OCI-M1 (cell line): ENCODE measurements at places on chromosomes 16 and 17.

GRCh38 chr17:61404913-61405685 is 5.5 kb downstream of the TBX2 start:
- no peak for DNase-seq

GRCh38 chr17:1649844-1650501 is at the start of gene RILP:
RILP (minus strand) TSS chr17:1649866; CDS start chr17:1649804, 62 bp downstream.
- peak; percentile 94 for DNase-seq

- DNase-seq: no peak
These were observed 100.3 kb downstream of the ZFHX3 start for GRCh38 chr16:72947379-72948237.

GRCh38 chr17:75645889-75646637 is 12.8 kb downstream of the SMIM5 start:
- DNase-seq: no peak

GRCh38 chr17:77688369-77688768 is 270.1 kb upstream of the TNRC6C start:
- DNase-seq: no peak

DNA sequence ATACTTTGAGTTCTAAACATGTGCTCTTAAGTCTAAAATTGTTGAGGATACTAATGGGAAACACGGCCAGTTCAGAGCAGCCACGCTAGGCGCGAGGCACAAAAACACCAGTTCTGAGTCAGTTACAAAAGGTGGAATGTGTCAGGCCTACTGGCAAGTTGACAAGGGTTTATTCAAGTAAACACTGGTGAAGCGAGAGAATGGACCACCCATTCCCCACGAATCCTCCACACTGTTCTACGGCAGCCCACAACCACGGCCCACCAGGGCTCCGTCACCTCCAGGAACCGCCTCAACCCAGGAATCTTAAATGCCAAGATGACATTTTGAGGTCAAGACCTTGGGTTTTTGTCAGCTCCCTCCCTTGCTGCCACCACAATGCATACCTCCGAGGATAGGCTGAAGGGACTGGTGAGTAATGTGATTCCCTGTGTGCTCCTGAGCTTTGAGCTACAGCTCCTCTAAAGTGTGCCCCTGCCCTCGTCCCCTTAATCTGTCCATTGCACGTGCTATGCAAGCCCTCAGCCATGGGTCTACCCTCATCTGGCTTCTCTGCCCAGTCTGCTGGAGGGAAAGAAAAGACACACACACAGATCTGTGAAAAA is 28.5 kb upstream of the TRAP1 start:
- DNase-seq: no peak

DNA sequence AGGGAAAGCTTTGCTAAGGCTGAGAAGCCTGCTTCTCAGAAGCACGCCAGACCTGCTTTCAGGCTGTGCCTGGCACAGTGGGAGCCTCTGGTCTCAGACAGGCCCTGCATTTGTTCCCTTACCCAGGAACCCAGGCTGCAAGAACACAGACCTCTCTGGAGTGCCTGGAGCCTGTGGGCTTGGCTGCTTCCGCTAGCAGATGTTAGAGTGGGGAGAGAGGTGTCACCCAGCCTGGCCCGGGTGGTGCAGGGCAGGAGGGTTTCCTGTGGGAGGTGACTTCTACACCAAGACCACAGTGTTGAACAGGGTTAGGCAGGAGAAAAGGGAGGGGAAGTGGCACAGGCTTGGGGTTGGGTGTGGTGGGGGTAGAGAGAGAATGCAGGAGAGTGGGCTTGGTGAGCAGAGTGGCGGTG is 35.8 kb upstream of the ADGRG1 start:
- no peak for DNase-seq

DNA sequence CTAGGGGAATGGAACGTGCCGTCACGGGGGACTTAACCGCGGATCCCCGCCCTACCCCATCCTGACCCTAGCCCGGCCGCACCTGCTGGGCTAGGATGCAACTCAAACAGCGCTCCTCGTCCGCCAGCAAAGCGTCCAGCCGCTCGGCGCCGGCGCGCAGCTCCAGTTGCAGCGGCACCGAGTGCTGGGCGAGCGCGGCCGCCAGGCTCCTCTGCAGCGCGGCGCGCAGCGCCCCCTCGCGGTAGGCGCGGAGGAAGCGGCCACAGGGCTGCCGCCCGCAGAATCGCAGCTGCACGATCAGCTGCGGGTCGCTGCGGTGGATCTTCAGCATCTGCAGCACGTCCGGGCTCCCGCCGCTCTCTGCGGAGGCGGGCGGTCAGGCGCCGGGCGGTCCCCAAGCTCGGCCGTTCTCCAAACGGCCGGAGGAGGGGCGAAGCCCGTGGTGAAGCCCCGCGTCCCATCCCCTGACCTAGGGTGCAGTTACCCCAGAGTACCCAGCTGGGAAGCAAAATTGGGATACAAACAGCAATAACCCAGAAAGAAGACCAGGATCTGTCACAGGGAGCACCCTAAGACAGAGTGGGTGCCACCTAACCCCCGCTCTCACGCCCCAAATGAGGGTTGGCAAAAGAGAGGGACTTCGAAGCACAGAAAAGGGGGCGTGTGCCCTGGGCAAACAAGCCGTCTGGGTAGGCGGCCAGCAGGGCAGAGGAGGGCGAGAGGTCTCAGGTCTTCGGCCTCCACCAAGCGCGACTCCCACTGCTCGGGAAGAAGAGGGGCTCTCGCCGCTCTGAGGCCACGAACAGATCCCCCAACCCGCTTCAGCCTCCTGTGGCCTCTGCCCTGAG is 4.2 kb downstream of the TRADD start:
- DNase-seq: peak; percentile 86

DNA sequence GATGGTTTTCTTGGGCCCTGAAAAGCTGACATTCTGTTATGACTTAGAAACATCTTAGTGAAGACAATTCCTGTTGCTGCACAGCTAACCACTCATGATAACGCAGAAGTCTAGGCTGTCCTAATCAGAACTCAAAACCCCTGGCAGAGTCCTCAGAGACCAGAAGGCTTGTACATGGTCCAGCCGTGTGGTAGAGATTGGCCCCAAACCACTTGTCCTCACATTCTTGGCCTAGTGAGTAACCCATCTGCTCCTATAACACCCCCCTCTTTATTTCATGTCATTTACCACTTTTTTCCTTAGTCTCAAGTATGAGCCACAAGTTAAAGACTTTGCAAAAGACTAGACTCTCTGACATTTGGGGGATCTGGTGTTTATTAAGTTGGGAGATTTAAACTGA is 116.5 kb upstream of the ADAMTS18 start:
- DNase-seq: no peak

DNA sequence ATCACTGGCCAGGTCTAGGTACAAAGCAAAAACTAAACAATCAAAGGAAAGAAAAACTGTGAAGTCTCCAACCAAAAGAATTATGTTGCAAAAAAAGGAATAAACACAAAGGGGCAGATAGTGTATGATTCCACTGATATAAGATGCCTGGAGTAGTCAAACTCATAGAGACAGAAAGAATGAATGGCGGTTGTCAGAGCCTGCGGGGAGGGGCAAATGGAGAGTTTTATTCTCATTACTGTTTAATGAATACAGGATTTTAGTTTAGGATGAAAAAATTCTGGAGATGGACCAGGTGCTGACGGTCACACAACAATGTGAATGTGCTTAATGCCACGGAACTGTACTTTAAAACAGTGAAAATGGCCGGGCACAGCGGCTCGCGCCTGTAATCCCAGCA is 20.7 kb downstream of the STAT5B start:
- no peak for DNase-seq

GRCh38 chr17:29958947-29959657 is 17.7 kb downstream of the EFCAB5 start:
- no peak for DNase-seq

GRCh38 chr16:76193906-76194615 is 83.1 kb upstream of the CNTNAP4 start:
- peak; percentile 36 for DNase-seq

DNA sequence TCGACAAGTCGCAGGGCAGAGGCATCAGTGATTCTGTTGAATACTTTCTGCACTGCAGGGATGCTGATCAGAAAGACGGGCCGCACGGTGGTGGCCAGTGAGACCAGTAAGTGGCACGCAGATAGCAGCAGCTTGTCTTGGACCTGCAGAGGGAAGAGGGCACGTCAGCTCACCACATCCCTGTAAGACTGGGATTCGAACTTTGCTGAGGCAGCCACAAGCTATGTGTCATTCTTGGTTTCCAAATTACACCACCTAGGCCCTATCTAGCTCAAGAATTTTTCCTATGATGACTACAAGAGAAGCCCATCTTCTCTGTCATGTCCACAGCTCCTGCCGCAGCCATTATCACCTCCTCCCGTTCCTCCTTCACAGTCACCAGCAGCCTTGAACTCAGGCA is 49.4 kb upstream of the GSG1L start:
- DNase-seq: no peak

DNA sequence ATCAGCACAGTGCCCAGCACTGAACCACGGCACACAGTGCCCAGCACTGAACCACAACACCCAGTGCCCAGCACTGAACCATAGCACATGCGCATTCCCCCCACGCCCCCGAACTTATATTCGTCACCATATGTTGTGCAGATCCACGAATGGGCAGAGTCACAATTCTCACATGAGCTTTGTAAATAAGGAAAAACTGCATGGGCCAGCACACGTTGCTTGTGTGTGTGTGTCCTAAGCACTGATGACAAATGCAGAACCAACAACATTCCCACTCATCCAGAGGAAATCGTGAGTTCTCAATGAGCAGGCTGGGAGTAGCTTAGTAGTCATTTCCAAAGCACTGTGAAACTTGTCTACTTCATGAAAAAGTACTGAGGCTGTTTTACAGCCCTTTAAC is 70.0 kb downstream of the ADCY9 start:
- DNase-seq: no peak

DNA sequence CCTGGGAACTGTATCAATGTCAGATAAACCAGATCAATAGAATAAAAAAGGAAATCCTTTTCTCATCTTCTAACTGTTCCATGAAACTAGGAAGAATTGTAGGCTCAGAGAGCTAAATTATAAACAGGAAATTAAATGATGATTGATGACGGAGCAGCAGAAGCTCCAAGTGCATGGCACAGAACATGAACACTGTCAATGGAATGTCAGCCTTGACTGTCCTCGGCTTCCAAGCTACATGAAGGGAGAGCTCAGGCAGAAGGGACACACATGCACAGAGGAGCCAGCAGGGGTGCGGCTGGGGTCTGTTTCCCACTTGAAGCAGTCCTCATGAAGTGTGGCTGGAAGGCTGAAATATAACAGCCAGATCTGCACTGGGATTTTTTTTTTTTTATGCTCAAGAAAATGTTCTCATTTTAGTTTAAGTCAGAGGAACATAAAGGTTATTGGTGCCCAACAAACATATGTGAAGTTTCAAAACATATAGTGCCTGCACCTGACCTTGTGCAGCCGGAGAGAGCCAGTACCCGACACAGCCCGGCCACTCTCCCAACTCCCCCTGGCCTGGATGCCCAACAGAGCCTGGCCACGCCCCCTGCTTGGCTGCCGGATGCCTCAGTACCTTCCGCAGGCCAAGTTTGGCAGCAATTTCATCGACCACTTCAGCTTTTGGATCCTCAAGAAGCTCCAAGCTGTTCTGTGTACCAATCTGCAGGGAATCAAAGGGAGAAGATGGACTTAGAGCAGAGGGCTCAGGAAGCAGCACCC is 37.0 kb downstream of the NPLOC4 start:
- DNase-seq: no peak

DNA sequence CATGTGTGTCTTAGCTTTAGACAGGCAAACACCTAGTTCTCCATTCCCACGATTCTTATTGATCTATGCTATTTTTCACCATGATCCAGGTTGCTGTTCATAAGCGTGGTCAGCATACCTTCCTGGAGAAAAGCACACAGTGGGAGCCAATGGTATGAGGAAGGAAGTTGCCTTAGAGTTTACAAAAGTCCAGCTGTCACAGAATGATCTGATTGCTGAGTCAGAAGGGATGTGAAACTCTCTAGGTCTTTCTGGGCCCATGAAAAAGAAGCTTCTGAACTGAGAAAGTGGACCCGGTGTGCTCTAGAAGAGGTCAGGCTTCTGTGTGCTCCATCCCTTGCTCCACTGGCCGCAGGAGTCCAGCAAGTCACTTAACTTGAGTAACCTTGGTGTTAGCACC is 71.0 kb upstream of the CCL1 start:
- no peak for DNase-seq

GRCh38 chr16:8694795-8695728 is 20.6 kb downstream of the ABAT start:
- DNase-seq: no peak

DNA sequence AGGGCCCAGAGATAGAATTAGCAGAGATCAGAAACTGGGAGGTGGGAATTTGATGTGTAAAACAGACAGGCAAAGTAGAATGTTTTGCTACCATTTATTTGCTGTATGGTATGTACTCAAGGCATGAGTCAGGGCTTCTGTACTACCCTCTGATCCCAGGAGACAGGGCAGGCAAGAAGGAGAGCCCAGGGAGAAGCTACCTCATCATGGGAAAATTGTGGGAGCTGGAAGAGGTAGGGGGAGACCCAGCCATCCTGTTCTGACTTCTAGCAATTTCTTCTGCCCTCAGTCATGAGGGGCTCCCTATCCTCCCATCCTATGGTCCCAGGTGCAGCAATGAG is 1.7 kb upstream of the PIGS start:
- no peak for DNase-seq

DNA sequence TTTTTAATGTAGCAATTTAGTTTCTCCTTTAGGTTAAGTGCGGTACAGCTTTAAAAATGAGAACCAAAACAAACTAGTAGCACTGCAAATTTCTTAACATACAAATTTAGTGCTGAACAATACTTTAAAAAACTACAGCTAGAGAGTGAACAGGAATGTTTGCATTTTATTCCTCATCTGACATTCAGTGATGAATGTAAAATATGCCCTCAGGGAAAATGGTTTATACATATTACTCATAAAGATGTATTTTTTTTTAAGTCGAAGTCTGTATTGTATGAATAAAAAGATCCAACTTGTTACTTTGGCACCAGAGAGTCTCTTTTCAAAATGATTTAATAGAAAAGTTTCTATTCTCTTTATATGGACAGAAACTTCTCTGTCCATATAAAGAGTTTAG is 96.8 kb downstream of the BRIP1 start:
- DNase-seq: no peak

- no peak for DNase-seq
These were observed 66.9 kb downstream of the COPRS start for GRCh38 chr17:31792007-31792585.

GRCh38 chr16:14399378-14400284 is 230.4 kb downstream of the PARN start:
- DNase-seq: peak; percentile 29

DNA sequence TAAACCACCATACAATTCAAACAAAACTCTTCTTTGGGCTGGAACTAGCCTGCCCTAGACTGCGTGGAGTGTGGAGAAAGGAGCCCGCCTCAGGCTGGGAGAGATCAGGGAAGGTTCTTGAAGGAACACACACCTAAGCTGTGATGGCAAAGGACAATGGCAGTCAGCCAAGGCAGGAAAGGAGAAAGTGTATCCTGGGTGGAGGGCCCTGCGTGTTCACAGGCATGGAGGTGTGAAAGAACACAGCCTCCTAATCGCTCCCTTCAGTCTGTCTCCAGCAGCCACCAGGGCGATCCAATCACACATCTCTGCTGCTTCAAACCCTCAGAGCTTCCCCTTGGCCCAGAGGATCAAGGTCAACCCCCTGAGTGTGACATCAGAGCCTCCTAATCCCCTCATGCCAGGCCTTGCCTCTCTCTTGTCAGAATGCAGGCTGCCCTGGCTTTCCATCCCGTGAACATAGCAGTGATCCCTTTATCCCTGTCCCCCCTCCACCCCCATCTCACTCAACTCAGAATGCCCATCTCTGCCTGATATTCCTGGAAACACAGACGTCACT is 173.0 kb downstream of the KATNIP start:
- no peak for DNase-seq

GRCh38 chr17:42751628-42752027 is 6.8 kb upstream of the EZH1 start:
- DNase-seq: peak; percentile 28
